ENCODE measurements at places on chromosomes 6 and 20. TPM values are rescaled to one million over a fixed set of nuclear protein-coding genes. Genes with fewer than 3 reads are reported as not detected.

SLC25A27 gene
- total RNA-seq: not detected

NRSN1 gene
- total RNA-seq: not detected

OR2J3 gene
- not detected for total RNA-seq

PSORS1C1 gene
- total RNA-seq: not detected

IFT52 gene
- 15.8 TPM for total RNA-seq

MYMX gene
- total RNA-seq: not detected

OR12D3 gene
- total RNA-seq: not detected

EYA2 gene
- total RNA-seq: not detected

KIAA1755 gene
- not detected for total RNA-seq

TPD52L2 gene
- 40.0 TPM for total RNA-seq

TGM3 gene
- total RNA-seq: not detected

ME1 gene
- total RNA-seq: 0.08 TPM

MYL9 gene
- 0.31 TPM for total RNA-seq
